ENCODE measurements at places on chromosomes 7 and 10. TPM values are rescaled to one million over a fixed set of nuclear protein-coding genes. Genes with fewer than 3 reads are reported as not detected.
A peak's percentile ranks its signal among the peaks of the same experiment; 100 is the strongest.

Gene PYROXD2
- polyA plus RNA-seq, result 10.6 TPM

Gene ATRNL1
- polyA plus RNA-seq, result 0.90 TPM

Gene FOXI2
- 0.25 TPM for polyA plus RNA-seq

Gene VIPR2
- polyA plus RNA-seq, result 8.4 TPM

Gene LAMB1
- 499 TPM for polyA plus RNA-seq

Gene DOCK1
- polyA plus RNA-seq, result 35.9 TPM

Gene KRIT1
- 19.0 TPM for polyA plus RNA-seq

Gene TRIM50
- polyA plus RNA-seq, result 0.55 TPM

Gene TBRG4
- polyA plus RNA-seq, result 35.0 TPM

- no peak for DNase-seq
Measured at GRCh38 chr10:114773197-114773532, 48.4 kb upstream of the FHIP2A start.

GRCh38 chr7:91630581-91631380 is 249.7 kb downstream of the MTERF1 start:
- DNase-seq, result no peak

DNA sequence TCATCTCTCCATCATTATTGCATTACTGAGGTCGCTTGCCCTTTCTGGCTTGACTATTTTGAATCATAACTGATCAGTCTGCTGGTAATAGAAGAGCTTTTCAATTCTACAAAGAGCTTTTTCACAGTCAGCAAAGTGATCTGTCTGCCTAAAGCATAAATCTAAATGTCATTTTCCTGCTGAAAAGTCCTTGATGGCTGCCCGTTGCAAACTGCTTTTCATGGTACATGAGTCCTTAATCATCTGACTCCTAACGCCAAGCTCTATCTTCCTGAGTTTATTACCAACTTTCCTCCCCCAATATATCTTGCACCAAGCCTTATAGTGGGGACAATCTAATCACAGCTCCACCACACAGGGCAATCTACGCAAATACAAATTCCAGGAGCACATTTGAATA is 39.8 kb downstream of the THSD7A start:
- DNase-seq, result no peak

GRCh38 chr7:116380025-116380424 is 119.5 kb upstream of the CAV2 start:
- DNase-seq, result peak; percentile 52

DNA sequence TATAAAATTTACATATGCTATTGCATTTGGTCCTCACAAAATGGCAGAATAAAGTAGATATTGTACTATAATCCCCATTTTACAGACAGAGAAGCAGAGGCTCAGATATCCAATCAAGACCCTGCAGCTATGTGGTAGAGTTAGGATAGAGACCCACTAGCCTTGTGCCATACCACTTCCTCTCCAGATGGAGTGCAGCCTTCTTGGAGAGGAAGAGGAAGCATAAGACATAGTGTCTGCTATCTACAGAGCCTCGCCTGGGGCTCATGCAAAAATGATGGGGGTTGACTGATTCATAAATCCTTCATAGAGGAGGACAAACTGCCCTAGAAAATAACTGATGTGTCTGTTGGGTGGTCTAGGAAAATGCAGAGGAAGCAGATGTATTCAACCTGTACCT is 447.3 kb downstream of the KCNMA1 start:
- DNase-seq, result no peak

- no peak for DNase-seq
Measured at GRCh38 chr7:87144173-87144657, 8.0 kb upstream of the DMTF1 start.

DNA sequence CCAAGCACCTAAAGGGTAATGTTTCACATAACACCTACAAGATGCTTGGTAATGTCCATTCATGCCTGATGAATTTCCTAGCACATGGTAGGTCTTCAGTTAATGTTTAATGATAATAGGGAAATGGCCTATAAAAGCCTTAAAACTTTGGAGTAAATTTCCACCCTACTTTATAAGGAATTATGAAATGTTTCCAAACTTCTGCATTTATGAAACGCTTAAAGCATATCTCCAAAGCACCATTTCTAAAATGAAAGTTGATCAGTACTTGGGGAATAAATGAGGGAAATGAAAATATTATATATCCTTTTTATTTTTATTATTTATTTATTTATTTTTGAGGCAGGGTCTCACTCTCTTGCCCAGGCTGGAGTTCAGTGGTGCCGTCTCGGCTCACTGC is 51.8 kb downstream of the INPP5F start:
- DNase-seq, result no peak

- peak; percentile 46 for DNase-seq
Measured at GRCh38 chr10:71964098-71964742, at the start of gene CHST3. CHST3 (plus strand) TSS chr10:71964395; CDS start chr10:72005843, 41,448 bp downstream.

DNA sequence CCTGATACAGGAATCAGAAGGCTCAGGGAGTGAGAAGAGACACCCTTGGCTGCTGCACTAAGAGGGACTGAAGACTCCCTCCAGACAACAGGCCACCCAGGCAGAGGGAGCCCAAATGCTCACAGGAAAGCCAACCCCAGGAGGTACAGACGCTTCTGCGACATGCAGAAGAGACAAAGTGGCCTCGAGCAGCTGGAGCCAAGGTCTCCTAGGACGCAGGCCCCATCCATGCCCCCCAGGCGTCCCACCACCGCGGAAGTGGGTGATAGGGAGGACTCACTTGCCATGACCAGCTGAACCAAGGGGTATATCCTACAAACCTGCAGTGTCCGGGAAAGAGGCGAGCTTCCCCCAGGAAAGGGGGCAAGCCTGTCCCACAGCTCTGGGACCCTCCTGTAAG is 56.9 kb downstream of the CTBP2 start:
- no peak for DNase-seq

GRCh38 chr7:142811154-142811737 is 40.5 kb downstream of the PRSS2 start:
- DNase-seq, result peak; percentile 39

DNA sequence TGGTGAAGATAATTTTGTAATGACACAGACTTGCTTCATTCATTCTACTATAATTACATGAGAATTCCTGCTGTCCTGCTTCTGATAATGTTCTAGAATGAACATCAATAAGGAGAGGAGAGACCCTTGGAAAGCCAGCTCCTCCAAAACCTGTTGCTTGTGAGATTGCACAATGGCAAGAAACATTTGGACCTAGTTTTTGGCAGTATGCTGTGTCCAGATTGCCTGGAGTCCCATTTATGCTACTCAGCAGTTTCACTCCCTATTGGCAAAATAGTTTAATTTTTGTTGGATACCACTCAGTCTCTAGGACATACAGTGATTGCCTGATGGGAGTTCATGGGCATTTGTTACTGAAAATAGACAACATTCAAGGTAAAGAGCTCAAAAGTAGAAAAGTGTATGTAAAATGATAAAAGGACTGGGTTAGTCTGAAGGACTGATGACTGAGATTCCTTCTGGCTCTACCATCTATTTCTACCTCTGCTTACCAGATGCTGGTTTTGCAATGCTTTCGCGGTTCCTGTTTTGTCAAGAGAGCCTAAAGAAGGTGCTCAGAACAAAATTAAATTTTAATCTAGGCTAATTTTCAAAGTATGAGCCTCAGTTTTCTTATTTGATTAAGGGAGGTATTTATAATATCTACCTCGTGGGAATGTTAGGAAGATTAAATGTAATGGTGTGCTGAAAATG is 8.0 kb upstream of the ACTR3B start:
- peak; percentile 23 for DNase-seq

DNA sequence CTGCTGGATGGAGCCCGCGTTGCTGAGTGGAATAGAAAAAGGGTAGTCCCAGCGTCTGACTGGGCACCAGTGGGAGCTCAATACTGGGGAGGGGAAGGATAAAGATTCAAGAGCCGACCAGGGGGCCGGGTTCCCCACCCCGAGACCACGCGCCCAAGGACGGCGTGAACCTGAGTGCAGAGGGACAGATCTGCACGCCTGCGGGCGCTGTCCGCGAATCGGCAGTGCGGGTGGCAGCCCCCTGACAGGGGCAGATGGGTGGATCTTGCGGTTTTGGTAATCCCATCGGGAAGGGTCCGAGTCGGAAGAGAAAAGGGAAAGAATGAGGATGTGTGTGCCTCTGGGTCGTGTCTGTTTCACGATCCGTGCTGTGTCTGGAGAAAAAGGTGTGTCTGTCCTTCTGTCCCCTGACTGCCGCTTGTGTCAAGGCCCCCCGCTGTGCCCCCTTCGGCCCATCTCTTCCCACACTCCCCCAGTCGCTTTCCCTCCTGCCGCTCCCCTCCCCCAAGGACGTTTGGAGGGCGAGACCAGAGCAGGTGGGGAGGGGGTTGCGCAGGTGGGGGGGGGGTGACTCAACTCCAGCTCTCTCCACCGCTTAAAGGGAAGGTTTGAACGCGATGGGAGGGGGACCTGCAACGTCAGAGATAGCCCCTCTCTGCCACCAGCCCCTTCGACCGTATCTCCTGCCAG is 734 bp upstream of the VGF start:
- DNase-seq, result no peak

DNA sequence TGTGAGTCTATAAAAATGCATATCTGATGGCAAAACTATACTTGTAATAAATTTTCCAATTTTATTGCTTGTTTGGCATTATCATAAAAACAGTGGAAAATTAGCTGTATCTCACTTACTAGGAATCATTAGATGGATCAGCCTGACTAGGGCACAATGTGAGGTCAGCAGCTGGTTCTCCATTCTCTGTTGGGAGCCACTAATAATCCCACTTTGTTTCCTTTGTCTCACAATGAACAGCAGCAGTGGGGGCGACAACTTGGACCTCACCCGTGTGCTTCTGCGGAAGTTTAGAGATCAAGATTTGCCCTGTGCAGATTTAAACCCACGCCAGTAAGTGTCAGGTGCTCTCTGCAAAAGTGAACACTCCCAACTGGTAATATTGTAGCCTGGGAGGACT is 295.5 kb downstream of the ABCA13 start:
- no peak for DNase-seq

GRCh38 chr7:79334334-79334733 is 119.1 kb downstream of the MAGI2 start:
- no peak for DNase-seq

GRCh38 chr10:78860260-78860914 is 208.4 kb upstream of the ZMIZ1 start:
- DNase-seq, result no peak

DNA sequence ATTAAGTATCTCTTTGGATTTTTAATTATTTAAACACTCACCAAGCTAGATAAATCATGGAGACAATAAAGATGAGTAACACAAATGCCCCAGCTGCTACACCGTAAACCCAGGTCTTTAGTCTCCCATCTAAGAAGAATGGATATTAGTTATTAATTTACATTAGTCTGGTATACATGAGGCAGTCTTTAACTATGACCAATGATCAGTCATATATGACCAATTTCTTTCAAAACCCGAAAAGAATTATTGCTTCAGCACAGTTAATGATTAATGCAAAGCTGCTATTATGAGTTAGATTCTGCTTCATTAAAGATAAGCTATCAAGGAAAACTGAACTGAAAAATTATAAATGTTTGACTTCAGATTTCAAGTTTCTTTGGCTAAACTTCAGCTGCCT is 402.9 kb downstream of the PHF14 start:
- DNase-seq, result no peak

DNA sequence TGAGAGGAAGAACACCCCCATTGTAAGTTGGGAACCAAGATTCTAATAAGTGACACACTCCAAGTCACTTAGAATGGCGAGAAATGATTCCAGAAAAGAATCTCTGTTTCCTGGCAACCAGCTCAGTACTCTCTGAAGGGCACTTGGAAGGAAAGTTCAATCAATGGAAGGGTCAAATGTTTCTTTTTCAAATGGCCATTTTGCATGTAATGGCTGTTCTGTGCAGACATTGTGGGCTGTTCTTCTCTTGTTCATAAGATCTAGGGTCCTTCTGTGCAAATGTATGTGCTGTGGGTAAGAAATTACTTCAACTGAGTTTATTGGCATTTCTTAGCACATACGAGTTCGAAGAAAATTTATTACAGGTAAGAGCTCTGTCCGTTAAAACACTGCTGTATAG is 145.3 kb downstream of the EVX1 start:
- no peak for DNase-seq

DNA sequence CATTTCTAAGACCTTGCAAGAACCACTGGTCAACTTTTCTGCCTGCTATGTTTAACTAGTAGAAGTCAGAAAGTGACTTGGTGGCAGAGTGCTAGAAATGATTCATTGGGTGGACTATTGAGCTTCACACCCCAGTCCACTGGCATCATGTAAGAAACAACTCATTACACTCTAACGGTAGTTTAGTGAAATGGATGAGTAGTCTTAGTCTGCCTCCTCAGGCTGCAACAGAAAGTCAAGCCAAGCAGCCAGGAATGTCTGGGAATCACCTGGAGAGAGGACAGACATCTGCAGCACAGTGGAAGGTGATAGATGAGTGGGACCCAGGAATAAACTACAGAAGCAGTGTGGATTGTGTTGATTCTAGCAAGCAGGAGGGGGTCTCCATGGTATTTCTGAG is 125.4 kb downstream of the AUTS2 start:
- DNase-seq, result no peak

DNA sequence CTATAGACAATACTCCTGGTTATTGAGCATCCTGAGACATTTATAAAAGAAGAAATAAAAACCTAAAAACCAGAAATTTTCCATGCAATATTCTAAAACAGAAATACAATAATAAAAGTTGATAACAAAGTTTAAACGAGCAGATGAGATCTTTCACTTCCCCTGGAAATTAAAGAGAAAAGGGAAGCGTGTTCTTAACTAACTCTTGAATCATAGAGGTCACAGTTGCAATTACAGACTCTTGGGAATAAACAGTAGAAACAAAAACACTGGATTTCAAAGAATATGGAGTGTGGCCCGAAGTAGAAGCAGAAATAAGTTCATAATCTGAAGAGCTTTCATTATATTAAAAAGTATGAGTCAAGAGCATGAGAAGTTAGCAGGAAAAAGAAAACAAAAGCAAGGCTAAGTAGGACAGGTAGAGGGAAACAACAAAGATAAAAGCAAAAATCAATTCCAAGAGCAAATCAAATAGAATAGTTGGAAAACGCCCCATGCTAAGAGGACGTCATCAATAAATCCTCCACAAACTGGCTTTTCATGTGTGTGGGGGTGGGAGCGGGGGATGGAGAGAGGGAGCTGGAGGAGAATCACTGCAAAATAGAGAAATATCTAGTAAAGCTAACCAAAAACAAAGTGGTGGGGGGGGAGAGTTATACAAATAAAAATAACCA is 55.2 kb upstream of the C10orf71 start:
- no peak for DNase-seq

DNA sequence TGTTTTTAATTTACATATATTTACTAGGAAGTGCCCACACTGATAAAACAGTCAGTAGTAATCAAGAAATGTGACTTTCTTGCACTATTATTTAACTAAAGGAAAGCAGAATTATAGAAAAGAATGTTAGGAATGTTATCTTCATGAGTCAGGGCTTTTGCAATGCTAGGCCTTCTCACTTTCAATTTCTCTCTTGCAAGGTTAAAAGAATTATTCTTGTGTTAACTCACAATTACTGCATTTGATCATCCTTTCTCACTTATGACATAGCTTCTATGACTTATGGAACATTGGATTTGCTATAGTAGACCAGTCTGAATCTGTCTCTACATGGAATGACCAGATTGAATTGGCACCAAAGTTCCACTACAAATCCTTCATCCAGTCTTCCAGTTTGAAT is 192.4 kb downstream of the SDK1 start:
- peak; percentile 13 for DNase-seq

Measured in muscle of back (tissue), 13 donors.